Cardiac septum (tissue), 1 donor: ENCODE measurements at places on chromosomes 16 and 17. TPM values are rescaled to one million over a fixed set of nuclear protein-coding genes. Genes with fewer than 3 reads are reported as not detected.

NLRC5 gene
- total RNA-seq = 12.7 TPM

RAB37 gene
- 0.94 TPM for total RNA-seq

KCNG4 gene
- total RNA-seq = not detected

ITGAD gene
- not detected for total RNA-seq

RCVRN gene
- total RNA-seq = 0.70 TPM

CXCL16 gene
- 3.6 TPM for total RNA-seq

TP53TG3C gene
- not detected for total RNA-seq

AFMID gene
- total RNA-seq = 22.3 TPM
